Sigmoid colon (tissue), 7 donors: ENCODE measurements at places on chromosomes 5 and 9. TPM values are rescaled to one million over a fixed set of nuclear protein-coding genes. Genes with fewer than 3 reads are reported as not detected.
A peak's percentile ranks its signal among the peaks of the same experiment; 100 is the strongest.

The ARID3C gene
- polyA plus RNA-seq, result not detected

The FAM170A gene
- 0.60 TPM for polyA plus RNA-seq

The PCSK1 gene
- 1.7 TPM for polyA plus RNA-seq

The ZBED3 gene
- 4.3 TPM for polyA plus RNA-seq

DNA sequence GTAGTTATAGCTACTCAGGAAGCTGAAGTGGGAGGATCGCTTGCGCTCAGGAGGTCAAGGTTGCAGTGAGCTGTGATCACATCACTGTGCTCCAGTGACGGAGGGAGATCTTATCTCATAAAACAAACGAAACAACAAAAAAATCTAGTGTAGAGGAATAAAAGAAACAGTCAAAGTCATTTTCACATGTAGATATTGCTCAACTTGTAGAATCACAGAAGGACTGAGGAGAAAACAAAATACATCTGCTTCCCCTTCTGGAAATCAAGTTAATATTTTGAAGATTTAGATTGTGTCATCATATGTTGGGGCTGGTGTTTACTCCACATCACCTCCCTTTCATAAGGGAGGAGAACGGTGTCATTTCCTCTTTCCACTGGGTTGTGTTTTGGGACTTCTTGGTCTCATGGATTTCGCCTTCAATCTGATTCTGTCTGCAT, 8.2 kb upstream of the SLC46A2 start:
- no peak for DNase-seq

DNA sequence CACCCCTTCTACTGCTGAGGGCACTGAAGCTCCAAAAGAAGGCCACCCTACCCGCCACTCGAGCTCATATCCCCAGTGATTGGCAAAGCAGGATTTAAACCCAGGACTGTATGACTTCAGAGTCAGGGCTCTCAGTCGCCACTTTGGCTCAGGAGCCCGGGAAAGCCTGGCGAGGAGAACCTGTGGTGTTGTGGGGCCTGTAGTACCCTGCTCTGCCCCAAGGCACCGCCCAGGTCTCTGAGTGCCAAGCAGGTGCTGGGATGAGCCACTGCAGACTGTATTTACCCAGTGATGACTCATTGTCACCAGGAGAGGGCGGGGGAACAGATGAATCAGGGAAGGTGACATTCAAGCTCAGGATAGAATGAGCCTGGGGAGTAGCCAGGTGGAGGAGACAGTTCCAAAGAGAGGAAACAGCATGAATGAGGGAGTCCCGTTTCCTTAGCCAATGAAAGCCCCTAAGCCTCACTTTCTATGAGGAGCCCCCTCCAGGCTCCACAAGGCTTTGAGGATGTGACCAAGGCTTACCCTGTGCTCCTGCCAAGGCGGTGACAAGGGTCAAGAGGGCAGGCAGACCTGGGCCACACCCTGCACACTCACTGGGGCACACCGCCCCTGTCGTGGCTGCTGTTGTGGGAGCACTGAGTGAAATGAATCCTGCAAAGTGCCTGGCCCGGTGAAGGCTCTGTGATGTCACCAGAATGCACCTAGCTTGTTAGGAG, 17.8 kb upstream of the DPM2 start:
- peak; percentile 89 for DNase-seq

DNA sequence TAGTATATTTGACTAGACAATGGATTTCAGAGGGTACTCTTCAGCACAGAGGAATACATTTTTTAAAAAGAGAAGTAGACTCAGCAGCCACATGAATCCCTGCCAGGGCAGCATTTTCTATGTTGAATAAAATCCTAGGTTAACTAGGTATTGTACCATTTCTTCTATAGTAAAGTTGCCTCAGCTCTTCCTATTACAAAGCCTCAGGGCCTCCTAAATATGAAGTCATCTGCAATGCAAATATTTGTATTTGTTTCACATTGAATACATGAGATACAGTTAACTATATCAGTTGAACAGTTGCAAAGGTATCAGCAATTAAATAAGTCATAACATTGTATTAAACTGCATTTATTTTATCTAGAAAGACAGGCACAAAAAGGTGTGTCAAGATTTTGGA, 59.5 kb downstream of the NUDT12 start:
- DNase-seq, result no peak

DNA sequence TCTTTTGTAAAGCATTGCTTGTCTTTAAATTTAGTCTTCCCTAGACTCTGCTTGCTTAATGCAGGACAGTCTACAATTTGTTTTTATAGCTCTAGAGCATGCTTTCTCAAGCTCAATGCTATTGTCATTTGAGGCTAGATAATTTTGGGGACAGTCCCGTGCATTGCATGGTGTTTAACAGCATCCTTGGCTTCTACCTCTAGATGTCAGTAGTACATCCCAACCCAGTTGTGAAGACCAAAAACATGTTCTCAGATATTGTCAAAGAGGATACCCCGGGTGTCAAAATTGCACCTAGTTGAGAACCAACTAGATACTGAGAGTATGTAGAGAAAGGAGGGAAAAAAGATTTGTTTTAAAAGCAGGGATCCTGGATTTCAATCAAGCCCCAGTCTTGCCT, 277.5 kb downstream of the CEMIP2 start:
- no peak for DNase-seq

DNA sequence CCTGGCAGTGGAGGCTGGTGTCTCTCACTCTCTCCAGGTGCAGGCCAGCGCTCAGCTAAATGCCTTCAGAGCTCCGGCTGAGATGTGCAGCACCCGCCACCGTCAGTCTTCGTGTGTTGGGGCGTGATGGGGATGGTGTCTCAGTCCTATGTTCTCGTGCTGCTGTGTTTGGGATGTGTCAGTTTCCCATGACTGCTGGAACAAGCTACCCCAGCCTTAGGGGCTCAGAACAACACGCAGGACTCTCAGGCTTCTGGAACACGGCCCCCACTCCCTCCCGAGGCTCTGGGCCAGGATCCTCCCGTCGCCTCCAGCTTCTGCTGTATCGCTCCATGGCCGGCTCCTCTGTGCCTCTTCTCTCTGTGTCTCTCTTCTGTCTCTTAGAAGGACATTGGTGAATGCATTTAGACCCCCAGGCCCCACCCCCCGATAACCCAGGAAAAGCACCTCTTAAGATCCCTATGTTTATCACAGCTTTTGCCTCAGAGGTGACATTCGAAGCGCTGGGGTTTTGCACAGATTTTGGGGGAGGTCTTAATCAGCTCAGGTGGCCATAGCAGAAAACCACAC, 9.6 kb upstream of the CEP72 start:
- peak; percentile 38 for DNase-seq

GRCh38 chr5:73749485-73750270, 123.7 kb downstream of the ARHGEF28 start:
- no peak for DNase-seq

GRCh38 chr5:66861402-66861801, 265.2 kb downstream of the MAST4 start:
- DNase-seq, result no peak

- DNase-seq, result no peak
These were observed 4.8 kb downstream of the CCL19 start for GRCh38 chr9:34686231-34686630.

DNA sequence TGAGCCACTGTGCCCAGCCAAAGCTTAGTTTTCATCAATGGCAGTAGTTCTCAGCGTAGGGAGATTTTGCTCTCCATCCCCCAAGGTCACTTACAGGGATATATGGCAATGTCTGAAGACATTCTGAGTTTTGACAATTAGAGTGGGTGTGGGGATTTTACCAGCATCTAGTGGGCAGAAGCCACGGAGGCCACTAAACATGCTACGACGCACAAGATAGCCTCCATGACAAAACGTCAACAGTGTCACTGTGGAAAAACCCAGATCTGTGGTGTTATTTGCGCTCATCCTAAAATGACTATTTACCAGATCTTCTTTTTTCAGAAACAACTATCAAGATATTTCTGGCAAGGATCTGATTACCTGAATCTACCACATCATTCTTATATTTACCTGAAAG, 68.2 kb downstream of the CDC14B start:
- DNase-seq, result no peak
